ENCODE measurements at places on chromosomes 7 and 10.
A peak's percentile ranks its signal among the peaks of the same experiment; 100 is the strongest.

- peak; percentile 98 for DNase-seq
These were observed 37.0 kb upstream of the LRRC17 start for GRCh38 chr7:102875700-102876295.

DNA sequence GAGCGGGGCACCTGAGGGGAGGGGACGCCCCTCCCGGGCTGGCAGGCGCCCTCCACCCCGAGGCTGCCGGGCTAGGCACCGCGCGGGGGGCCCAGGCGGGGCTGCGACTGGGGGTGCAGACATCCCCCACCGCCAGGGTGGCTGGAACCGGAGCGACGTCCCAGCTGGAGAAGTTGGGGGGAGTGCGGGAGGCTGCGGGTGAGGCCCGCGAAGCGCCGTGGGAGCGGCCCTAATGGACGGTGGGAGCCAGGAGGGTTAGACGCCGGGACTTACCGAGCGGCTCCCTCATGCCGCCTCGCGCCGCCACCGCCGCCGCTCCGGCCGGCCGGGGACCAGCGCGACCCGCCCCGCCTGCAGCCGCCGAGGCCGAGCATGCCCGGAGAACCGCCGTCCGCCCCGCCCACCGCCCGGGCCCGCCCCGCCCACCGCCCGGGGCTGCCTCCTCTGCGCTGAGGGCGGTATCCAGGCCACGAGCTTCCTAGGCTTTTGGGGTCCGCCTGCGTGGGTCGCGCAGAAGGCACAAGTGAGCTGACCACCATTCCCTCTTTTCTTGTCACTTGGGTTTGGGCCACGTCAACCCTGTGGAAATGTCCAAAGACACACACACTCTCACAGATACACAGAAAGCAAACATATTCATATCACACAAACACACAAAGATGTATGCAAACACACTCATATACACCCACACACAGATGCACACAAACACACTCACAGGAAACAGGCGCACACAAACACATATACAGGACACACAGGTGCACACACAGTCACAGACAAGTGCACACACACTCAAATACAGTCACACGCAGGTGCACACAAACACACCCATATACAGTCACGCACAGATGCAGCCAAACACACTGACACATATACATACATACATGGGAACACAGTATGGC is at the start of gene JCAD:
Gene JCAD, minus strand, starts transcription at position 378 of the 899 bp plus-strand sequence. CDS start 11,774 bp downstream, outside the sequence.
- DNase-seq: no peak

DNA sequence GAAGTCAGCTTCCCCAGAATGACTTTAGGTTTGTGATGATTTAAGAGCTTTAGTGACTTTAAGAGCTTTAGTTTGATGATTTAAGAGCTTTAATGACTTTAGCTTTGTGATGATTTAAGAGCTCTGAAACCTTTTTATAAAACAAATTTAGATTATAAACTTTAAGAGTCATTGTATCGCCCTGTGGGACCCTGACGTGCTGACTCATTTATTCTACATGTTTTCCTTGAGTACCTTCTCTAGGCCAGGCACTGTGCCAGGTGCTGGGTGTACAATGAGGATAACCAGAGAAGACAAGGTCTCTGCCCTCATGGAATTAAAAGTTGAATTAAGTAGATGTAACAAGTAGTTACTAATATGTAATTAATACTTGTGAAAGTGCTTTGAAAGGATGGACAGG is 45.4 kb downstream of the CNNM1 start:
- DNase-seq: no peak

GRCh38 chr7:140526214-140526613 is 46.9 kb upstream of the MKRN1 start:
- no peak for DNase-seq

DNA sequence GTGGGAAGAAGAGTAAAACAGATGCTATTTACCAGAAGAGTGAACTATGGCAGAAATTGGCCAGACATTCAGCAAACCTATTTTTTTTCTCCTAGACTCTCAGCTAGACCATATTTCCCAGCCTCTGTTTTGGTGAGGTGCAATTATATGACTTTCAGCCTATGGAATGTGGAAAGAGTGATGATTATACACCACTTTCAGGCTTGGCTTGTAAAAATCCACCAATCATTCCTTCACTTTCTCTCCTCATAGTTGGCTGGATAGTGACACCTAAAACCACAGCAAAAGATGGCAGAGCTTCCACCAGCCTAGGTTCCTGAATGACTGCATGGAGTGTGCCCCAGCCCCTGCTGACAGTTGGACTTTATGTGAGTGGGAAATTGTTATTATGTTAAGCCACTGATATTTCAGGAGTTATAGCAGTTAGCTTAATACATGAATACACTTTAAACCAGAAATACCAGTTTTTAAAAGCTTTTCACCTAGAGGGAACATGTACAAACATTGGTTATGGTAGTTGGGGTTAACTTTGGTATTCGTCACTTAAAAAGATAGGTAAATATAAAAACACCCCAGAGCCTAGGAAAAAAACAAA is 19.1 kb upstream of the TNKS2 start:
- DNase-seq: peak; percentile 10

DNA sequence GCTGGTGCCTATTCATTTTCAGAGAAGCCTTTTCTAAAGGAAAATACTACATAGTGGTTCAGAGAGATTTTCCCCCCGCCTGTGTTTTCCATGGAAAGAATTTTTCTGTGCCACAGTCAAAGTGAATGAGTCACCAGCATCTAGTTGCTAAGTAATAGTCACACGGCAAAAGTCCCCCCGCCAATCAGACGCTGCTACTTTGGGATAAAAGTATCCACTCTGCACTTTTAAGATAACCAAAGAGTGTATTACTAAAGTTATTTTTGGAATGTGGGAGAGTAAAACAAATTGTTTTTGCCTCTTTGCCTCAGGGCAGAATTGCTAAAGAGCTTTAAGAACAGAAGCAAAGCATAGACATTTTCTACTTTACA is 23.5 kb downstream of the ABLIM1 start:
- DNase-seq: no peak

DNA sequence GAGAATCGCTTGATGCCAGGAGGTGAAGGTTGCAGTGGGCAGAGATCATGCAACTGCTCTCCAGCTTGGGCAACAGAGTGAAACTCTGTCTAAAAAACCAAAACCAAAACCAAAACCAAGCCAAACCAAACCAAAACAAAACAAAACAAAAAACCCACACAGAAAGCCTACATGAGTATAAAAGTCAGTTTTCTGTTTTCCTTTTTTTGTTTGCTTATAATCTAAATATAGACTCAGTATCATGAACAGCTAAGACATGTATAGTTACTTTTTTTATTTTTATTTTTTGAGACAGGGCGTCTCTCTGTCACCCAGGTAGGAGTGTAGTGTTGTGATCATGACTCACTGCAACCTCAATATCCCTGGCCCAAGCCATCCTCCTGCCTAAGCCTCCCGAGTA is 16.8 kb upstream of the MTPN start:
- DNase-seq: no peak

GRCh38 chr10:98596404-98596803 is 149.7 kb upstream of the HPS1 start:
- DNase-seq: no peak

GRCh38 chr10:124535731-124536495 is 74.3 kb downstream of the LHPP start:
- no peak for DNase-seq

GRCh38 chr7:100827330-100828226 is at the start of gene EPHB4:
Gene EPHB4 (minus strand): TSS chr7:100827523. CDS start chr7:100827030, 493 bp downstream.
- DNase-seq: no peak

DNA sequence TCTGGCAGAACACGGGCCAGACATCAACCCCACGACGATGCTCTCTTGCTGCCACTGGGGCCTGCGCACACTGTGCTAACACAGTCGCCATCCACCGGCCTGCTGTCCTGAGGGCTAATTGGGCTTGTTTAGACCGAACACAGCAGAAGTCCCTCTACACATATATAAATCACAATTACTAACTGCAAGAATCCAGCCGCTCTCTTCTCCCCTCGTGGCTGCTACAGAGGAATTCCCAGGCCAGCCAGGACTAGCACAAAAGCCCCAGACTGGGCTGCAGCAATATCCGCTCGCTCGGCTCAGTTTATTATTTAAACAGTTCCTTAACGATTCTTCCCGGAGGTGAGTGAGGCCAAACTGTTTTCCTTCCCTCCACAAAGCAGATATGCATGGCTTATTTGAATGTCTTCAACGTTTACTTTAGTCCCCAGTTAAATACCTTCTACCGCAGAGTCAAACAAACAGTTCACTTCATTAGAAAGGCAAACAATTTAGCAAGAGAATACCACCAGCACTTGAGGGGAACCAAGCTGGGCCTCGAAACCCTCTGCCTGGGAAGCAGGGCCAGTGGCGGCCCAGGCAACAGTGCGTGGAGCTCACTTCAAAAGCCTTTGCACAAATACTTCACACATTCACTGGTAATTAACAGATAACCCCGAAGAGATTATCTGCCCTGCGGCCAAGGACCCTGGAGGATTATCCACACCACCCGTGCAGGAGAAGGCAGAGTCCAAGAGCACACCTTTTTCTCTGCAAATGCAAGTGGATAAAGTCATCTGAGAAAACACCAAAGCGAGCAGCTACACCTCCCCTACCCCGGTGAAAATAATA is 145.3 kb downstream of the GLI3 start:
- no peak for DNase-seq

GRCh38 chr7:131674131-131674530 is 117.7 kb upstream of the PODXL start:
- DNase-seq: no peak

DNA sequence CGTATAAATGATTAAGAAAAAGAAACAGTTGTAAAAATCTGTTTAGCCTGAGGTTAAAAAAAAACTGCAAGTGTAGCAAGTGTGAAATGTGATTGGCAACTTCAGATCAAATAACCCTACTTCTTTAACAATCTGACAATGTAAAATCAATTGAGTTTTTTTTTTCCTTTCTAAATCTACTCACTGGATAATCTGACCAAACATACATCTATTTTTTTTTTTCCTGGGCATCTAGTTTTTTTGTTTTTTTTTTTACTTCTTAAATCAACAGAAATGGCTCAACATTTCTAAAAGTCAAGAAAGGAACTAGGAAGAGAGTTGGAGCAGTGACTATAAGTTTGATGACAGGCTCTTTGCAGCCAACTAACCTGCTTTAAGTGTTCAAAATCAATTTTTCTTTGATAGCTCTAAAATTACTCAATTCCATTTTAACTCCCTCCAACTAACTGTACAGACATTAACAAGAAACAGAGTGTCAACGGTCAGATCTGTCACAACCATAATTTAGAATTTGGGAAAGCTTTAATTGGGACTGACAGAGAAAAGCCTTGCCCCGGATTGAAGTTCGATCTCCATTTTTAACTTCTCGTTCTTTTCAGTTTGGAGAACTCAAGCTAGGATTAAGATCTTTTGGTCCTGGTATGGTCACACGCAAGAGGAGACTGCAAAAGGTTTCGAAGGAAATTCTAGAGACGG is 1.2 kb downstream of the ARL3 start:
- no peak for DNase-seq

GRCh38 chr7:148277042-148277660 is 313.4 kb upstream of the C7orf33 start:
- no peak for DNase-seq

DNA sequence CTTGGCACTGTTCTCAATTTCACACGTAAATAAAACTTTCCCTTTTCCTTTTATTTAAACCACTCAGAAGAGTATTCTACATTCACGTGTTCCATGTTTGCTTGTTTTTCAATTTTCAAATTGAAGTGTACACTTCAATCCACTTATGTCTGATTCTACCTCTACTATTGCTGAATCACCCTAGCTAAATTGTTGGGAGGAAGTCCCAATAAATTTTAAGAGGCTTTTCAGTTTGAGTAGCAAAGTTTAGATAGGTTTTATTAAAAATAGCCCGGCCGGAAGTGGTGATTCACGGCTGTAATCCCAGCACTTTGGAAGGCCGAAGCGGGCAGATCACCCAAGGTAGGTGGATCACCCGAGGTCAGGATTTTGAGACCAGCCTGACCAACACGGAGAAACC is 1414.7 kb upstream of the CELF2 start:
- DNase-seq: no peak

DNA sequence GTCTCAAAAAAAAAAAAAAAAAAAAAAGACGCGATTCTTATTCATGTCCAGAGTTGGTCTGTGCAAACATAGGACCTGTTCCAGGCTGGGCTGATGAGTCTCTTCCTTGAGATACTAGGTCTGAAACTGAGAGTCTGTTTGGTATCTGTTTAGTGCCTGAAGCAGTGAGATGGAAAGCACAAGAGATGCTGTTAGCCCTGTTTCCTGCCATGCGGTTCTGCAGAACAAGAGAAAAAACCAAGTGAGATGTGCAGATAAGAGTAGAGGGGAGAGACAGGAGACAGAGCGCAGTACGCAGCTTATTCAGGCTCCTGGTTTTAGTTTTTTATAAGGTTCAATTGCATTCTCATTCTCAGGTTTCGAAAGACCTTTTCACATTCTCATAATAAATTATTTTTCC is 85.8 kb upstream of the PRKCQ start:
- DNase-seq: no peak

- peak; percentile 69 for DNase-seq
These were observed 157.3 kb downstream of the SND1 start for GRCh38 chr7:127809261-127809702.

- no peak for DNase-seq
These were observed 61.6 kb downstream of the TASOR2 start for GRCh38 chr10:5746197-5746596.

GRCh38 chr7:127474457-127474856 is 81.9 kb upstream of the ZNF800 start:
- DNase-seq: no peak

DNA sequence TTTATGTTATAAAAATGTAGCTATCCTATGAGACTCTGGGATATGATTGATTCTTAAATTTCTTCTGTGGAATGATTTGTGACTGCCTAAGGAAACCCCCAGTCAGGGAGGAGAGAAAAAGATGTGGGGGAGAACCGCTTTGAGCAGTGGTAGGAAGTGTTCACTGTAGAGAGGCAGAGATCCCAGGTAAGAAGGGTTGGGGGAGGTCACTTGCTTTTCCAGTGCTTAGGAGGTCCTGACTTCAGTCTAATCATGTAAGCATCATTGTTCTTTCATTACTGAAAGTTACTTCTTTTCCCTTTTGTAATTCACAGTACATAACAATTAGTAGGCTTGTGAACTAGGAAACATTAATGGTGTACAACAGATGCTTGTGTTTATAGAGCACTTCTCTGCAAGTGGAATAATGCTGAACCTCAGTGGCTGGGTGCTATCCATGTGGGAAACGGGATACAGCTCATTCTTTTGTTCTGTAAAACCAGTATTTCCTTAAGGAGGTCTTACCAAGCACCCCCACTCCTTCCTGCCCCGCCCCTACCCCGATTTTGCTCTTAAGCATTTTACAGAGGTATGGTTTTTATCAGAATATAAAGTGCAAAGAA is 165.4 kb downstream of the ST7 start:
- no peak for DNase-seq

- DNase-seq: no peak
These were observed 757.0 kb upstream of the GALNT17 start for GRCh38 chr7:70374772-70375533.
